ENCODE measurements at places on chromosomes 7 and 10. TPM values are rescaled to one million over a fixed set of nuclear protein-coding genes. Genes with fewer than 3 reads are reported as not detected.
A peak's percentile ranks its signal among the peaks of the same experiment; 100 is the strongest.

Gene CRYGN
- total RNA-seq = not detected

Gene ELFN1
- total RNA-seq = 4.4 TPM

Gene LBX1
- not detected for total RNA-seq

GRCh38 chr10:102438374-102438773, 6.0 kb upstream of the CUEDC2 start:
- no peaks in the 10 kb centered on the region for H3K36me3 ChIP-seq
- peaks cover 7% of the 10 kb centered on the region for H3K27me3 ChIP-seq
- DNase-seq = no peak
- no peak overlapping the region for H3K27ac ChIP-seq
- peaks cover 5% of the 10 kb centered on the region for H3K4me1 ChIP-seq

DNA sequence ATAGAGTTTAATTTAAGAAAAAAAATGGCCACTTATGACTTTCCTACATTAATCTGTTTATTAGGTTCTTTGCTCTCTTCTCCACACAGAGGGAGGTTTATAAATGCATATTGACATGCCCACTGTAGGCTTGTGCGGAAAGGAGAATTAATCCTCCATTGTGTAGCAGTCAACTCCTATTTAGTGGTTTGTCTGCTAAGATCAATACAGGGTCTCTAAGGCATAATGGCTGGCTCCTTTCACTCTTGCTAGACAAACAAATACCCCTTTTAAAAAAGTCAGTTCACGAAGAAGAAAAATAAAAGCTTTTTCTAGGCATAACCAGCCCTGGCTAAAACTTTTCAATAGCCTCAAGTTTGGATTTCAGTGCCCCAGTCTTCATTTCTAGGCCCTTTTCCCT, 141.6 kb downstream of the TSPAN12 start:
- H3K27me3 ChIP-seq = no peaks in the 10 kb centered on the region
- H3K27ac ChIP-seq = no peak overlapping the region
- no peaks in the 10 kb centered on the region for H3K4me1 ChIP-seq
- no peak overlapping the region for H3K4me3 ChIP-seq

Gene VPS26A
- total RNA-seq = 65.1 TPM

GRCh38 chr7:158647475-158647792, 57.2 kb downstream of the NCAPG2 start:
- no peaks in the 10 kb centered on the region for H3K27me3 ChIP-seq
- peaks cover 23% of the 10 kb centered on the region for H3K36me3 ChIP-seq
- no peak for DNase-seq
- no peak overlapping the region for H3K4me3 ChIP-seq

Gene CDC14C
- total RNA-seq = not detected

- H3K4me1 ChIP-seq = no peaks in the 10 kb centered on the region
- H3K4me3 ChIP-seq = no peak overlapping the region
- no peaks in the 10 kb centered on the region for H3K36me3 ChIP-seq
- no peaks in the 10 kb centered on the region for H3K27me3 ChIP-seq
Measured at GRCh38 chr10:28710202-28710886, 33.0 kb downstream of the BAMBI start.

Gene TDRD1
- total RNA-seq = not detected

GRCh38 chr7:150903606-150904005, 51.3 kb downstream of the AOC1 start:
- no peak overlapping the region for H3K4me3 ChIP-seq
- no peaks in the 10 kb centered on the region for H3K36me3 ChIP-seq
- no peak overlapping the region for H3K27ac ChIP-seq
- no peaks in the 10 kb centered on the region for H3K27me3 ChIP-seq
- H3K4me1 ChIP-seq = no peaks in the 10 kb centered on the region

GRCh38 chr7:135232720-135233119, 918 bp upstream of the STRA8 start:
- H3K27me3 ChIP-seq = no peaks in the 10 kb centered on the region
- H3K27ac ChIP-seq = no peak overlapping the region
- no peaks in the 10 kb centered on the region for H3K4me1 ChIP-seq
- H3K4me3 ChIP-seq = no peak overlapping the region
- no peaks in the 10 kb centered on the region for H3K36me3 ChIP-seq
- peak; percentile 40 for DNase-seq

GRCh38 chr7:133830081-133830480, 297.1 kb upstream of the LRGUK start:
- no peak overlapping the region for H3K27ac ChIP-seq
- H3K36me3 ChIP-seq = no peaks in the 10 kb centered on the region

Gene RPEL1
- total RNA-seq = 0.10 TPM

DNA sequence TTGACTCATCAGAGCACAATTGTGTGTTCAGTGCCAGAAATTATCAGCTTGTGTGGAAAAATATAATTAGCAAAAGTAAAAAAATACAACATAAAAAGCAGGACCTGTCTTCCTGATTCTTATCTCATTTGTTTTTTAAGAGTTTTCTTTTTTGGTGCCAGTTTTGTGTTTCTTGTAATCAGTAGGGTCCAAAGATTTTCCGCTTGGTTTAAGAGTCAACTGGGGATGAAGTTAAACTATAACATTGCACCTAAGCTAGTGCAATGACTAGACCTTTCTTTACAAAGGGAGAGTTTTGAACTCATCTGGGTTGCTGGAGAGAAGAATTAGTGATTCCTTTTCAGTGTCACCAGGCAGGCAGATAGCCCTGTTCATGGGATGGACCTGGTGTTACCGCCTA, 113.4 kb downstream of the PLPP4 start:
- H3K36me3 ChIP-seq = no peaks in the 10 kb centered on the region
- H3K27ac ChIP-seq = no peak overlapping the region
- H3K27me3 ChIP-seq = peaks cover 29% of the 10 kb centered on the region
- H3K4me1 ChIP-seq = no peaks in the 10 kb centered on the region

Gene RAPGEF5
- total RNA-seq = 15.6 TPM

Gene SIRT1
- total RNA-seq = 22.8 TPM

DNA sequence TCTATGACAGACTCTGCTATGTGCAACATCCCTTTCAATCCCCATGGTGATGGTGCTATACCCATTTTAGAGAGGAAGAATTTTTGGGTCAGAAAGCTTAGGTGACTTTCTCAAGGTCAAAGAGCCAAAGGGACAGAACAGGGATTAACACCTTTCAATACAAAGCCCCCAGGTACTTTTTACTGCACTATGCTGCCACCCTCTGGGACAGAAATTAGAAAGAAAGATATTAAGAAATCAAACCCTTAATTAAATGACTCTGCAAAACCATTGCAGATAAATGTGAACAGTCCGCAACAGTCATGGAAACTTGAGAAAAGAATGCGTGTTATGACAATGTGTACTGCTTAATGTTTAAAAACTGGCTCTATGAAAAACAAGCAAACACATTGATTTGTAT, 673.7 kb downstream of the MAGI2 start:
- H3K36me3 ChIP-seq = no peaks in the 10 kb centered on the region
- H3K4me1 ChIP-seq = no peaks in the 10 kb centered on the region
- H3K27ac ChIP-seq = no peak overlapping the region
- no peaks in the 10 kb centered on the region for H3K27me3 ChIP-seq
- DNase-seq = no peak

DNA sequence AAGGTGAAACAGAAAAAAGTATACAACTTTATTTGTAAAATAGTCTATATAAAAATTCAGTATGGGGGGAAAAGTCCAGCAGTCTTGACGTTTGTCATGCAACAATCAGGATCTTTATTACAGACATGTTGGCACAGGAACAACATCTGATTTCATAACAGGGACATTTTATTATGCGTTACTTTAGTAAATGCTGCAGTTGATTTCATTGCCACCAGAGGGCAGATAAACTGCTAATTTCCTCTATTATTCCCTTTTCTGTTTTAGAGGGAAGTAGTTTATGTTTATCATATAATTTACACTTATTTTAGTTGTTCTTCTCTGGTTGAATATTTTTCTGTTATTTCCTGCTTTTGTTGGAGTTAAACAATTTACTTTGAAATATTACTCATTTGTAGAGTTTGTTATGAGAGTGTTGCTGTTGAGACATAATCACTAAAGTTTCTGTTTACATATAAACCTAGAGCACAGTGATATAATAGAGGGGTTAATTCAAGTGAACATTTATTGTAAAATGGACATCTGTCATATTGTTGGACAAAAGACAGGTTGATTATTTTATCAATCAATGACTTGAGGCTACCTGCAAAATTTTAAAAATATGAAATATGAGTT, 3.3 kb downstream of the PLXDC2 start:
- H3K4me1 ChIP-seq = no peaks in the 10 kb centered on the region
- no peak overlapping the region for H3K27ac ChIP-seq
- no peak overlapping the region for H3K4me3 ChIP-seq
- no peaks in the 10 kb centered on the region for H3K27me3 ChIP-seq
- no peak for DNase-seq

GRCh38 chr10:129156406-129156805, 310.6 kb upstream of the MGMT start:
- H3K4me3 ChIP-seq = no peak overlapping the region
- H3K27me3 ChIP-seq = no peaks in the 10 kb centered on the region
- no peaks in the 10 kb centered on the region for H3K36me3 ChIP-seq
- no peak overlapping the region for H3K27ac ChIP-seq
- no peaks in the 10 kb centered on the region for H3K4me1 ChIP-seq
- DNase-seq = no peak

- DNase-seq = peak; percentile 6
- no peak overlapping the region for H3K27ac ChIP-seq
- H3K4me1 ChIP-seq = no peaks in the 10 kb centered on the region
- no peaks in the 10 kb centered on the region for H3K27me3 ChIP-seq
Measured at GRCh38 chr7:85890244-85890811, 703.5 kb upstream of the SEMA3D start.

DNA sequence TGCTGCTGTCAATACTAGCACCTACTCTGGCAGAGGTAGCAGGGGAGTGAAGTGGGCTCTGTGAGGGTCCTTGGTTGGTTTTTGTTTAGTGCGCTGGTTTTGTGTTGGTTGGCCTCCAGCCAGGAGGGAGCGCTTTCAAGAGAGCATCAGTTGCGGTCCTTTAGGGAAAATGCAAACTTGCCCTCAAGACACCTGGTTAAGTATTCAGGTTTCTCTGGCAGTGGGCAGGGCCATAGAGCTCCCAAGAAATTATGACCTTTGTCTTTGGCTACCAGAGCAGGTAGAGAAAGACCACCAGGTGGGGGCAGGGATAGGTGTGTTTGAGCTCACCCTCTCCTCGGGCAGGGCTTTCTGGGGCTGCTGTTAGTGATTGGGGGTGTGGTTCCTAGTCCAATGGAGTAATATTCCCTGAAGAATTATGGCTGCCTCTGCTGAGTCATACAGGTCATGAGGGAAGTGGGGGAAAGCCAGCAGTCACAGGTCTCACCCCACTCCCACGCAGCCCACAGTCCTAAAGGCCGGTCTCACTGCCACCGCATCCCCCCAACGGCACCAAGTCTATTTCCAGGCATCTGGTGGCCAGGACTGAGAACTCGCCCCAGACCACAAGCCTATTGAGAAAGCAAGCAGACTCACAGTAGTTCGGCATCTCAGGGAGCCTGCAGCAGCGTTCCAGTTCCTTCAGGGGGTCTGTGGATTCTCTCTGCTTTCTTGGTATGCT, 280.5 kb downstream of the SFMBT2 start:
- no peak for DNase-seq
- H3K27ac ChIP-seq = no peak overlapping the region
- H3K36me3 ChIP-seq = no peaks in the 10 kb centered on the region
- H3K4me3 ChIP-seq = no peak overlapping the region
- H3K4me1 ChIP-seq = no peaks in the 10 kb centered on the region
- H3K27me3 ChIP-seq = no peaks in the 10 kb centered on the region

DNA sequence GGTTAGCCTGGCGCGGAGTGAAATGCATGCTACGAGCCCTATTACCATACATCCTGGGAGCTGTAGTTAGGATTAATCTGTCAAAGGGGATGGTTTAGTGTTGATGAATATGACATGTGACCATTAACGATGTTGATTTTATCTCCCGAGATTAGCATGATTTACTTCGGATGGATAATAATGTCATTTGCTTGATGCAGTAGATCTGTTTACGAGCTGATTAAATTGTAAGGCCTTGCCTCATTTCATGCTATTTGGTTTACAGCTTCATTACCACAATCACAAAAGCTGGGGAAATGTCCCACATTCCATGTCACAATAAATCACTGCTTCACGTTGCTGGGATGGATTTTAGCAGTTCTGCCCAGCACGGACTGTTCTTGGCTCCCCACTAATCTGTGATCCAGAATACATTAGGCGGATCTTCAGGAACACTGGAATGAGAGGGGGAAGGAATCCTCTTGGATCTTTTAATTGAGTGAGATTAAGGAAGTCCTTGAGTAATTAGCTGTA, 22.3 kb downstream of the ZNF503 start:
- H3K36me3 ChIP-seq = no peaks in the 10 kb centered on the region
- H3K4me1 ChIP-seq = no peaks in the 10 kb centered on the region
- DNase-seq = no peak
- no peaks in the 10 kb centered on the region for H3K27me3 ChIP-seq

DNA sequence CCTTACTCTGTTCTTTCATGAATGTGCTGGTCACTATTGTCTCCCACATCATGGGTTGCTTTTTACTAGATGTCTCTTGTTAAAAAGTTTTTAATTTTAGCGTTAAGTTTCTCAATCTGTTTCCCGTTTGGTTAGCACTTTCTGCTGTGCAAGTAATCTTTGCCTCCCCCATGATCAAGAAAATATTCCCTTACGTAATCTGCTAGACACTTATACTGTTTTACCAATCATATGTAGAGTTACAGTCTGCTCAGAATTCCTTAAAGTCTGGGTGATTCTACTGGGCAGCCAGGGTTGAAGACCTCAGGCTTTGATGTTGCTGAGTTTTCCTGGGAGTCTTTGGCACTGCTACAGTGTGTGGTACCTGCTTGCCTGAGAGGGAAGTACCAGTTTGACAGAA, 38.2 kb upstream of the RPA3 start:
- no peak for DNase-seq
- no peaks in the 10 kb centered on the region for H3K4me1 ChIP-seq
- no peak overlapping the region for H3K27ac ChIP-seq
- H3K36me3 ChIP-seq = no peaks in the 10 kb centered on the region

DNA sequence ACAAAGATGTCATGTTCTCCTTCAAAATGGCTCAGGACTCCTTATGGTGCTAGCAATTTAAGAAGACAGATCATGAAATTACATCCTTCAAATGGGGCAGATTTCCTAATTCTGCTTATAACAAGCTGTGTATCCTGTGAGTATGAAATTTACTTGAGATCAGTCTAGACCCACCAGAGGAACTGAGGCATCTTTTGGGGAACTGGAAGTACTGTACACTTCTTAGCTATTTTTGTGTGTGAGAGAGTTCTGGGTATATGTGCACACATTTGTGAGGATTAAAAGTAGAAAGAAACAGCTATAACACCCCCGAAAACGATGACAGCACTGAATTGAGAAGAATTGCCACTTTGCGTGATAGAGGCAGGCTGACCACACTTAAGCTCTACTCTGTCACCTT, 187.0 kb upstream of the CCDC6 start:
- H3K4me1 ChIP-seq = peaks cover 4% of the 10 kb centered on the region
- no peak overlapping the region for H3K27ac ChIP-seq
- DNase-seq = no peak
- H3K36me3 ChIP-seq = no peaks in the 10 kb centered on the region

Gene ITGA8
- 0.02 TPM for total RNA-seq

DNA sequence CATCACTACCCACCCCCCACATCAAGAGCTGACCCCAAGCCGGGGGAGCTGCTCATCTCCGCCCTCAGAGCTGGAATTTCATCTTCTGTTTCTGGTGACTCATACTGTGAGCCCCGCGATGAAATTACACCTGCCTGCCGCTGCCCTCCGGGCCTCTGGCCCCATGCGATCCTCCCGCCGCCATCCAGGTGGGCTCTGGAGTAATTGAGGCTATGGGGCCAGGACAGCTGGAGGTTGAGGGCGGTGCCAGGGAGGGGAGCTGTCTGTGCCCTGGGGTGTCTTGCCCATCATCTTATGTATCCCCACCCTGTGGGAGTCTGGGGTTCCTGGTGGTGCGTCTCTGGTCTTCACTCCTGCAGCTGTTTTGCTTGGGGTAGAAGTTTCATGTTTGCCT, 9.0 kb downstream of the GTF2IRD1 start:
- H3K27ac ChIP-seq = no peak overlapping the region
- H3K27me3 ChIP-seq = no peaks in the 10 kb centered on the region
- DNase-seq = no peak
- H3K4me3 ChIP-seq = no peak overlapping the region

Gene CALHM3
- 0.49 TPM for total RNA-seq

Gene AOAH
- 1.1 TPM for total RNA-seq
